Activated T-helper 2 cell treated with anti-CD3 and anti-CD28 coated beads, Interferon-gamma antibody, Interleukin-2, Interleukin-4, amounts not matched to agents 10 μg/mL and 5 μg/mL and 100 μg/mL, durations not matched to agents 14 hours and 24 hours and 36 hours (primary cell): ENCODE measurements at places on chromosomes 1 and 21. TPM values are rescaled to one million over a fixed set of nuclear protein-coding genes. Genes with fewer than 3 reads are reported as not detected.

C1orf141 gene
- not detected in 2 replicates for total RNA-seq

CD2 gene
- 284 and 304 TPM in 2 replicates for total RNA-seq

XCL1 gene
- 75.2 and 76.2 TPM in 2 replicates for total RNA-seq

S100A9 gene
- not detected in 2 replicates for total RNA-seq

DNA sequence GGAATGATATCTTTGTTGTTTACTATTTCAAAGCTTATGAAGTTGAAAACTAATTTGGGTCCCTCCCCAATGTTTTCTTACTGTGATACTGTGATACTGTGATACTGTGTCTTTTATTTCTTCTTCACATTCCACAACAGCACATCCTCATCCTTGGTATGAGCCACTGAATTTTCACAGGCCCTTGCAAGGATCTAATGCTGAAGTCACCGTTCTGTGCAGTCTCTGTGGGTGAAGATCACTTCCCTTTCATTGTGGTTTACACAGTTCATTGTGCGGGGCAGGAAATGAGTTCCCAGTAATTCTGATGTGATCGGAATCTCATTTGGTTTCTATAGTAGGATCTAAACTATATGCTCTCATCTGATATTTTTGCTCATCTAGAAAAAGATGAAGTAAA, 32.1 kb upstream of the PAXBP1 start:
- no peak for DNase-seq

GRCh38 chr1:3625151-3625907, 514 bp downstream of the TPRG1L start:
- DNase-seq: no peak

GRCh38 chr1:202150602-202151001, 6.1 kb upstream of the ARL8A start:
- DNase-seq: no peak

- DNase-seq: no peak
Measured at GRCh38 chr1:230376296-230376695, 49.8 kb downstream of the PGBD5 start.

DNA sequence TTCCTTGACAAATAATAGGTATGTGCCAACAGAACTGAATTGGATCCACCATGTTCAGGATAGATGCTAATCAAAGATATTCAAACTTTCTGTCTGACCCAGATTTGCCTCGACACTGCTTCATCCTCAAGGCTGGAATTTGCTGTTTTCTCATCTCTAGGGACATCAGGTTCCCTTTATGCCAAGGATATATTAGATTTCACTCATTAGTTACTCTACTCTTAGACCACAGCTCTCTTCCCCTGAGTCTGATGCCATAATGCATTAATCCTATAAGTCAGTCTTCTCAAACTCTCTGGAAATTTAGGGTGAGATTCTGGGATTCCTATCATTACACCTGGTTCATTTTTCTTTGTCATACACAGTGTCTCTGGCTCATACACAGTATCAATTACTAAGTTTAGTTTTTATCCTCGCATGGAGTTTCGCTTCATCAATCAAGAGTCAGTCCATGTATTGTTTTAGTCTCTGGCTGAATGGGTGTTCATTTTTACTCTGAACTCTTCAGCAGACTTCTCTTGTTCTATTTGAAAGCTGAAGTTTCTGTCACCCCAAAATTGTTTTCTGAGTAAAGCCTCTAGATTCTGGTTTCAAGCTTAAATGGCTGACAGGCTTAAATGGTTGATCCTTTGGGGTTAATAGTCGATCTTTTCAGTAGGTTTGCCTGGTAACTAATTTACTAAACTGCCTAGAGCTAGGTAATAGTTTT, 9.3 kb upstream of the DCAF6 start:
- DNase-seq: no peak

- DNase-seq: no peak
Measured at GRCh38 chr1:89723863-89724262, 90.9 kb downstream of the LRRC8C start.
